MM.1S (cell line): ENCODE measurements at places on chromosomes 13 and 19.

GRCh38 chr13:110813646-110814624 is 100.4 kb downstream of the ING1 start:
- no peak overlapping the region for H3K4me3 ChIP-seq
- H3K4me1 ChIP-seq, result 0 out of 2 replicates have a peak, but pooled peaks cover under 1% of the 10 kb centered on the region
- DNase-seq, result no peak
- H3K36me3 ChIP-seq, result no peaks in the 10 kb centered on the region
- H3K27me3 ChIP-seq, result no peaks in the 10 kb centered on the region
- no peak overlapping the region for H3K27ac ChIP-seq

DNA sequence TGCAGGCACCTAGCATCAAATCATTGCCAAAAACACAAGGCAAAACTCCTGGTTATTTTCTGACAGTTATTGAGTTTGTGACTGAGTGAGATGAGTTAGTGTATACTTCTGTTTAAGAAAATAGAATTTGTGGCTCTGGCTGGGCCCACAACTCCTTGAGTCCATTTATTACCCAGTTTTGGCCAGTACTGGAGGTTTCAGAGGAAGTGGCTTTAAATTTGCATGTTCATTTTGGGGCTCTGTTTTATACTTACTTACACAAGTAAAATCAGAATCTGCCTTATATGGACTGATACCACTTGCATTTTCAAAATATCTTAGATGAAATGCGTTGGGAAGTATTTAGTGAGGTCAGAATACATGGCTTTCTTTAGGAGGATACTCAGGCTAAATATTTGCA is 29.0 kb downstream of the TNFSF11 start:
- H3K4me1 ChIP-seq, result no peaks in the 10 kb centered on the region
- DNase-seq, result peak; percentile 6
- no peak overlapping the region for H3K27ac ChIP-seq
- H3K27me3 ChIP-seq, result no peaks in the 10 kb centered on the region

- H3K27me3 ChIP-seq, result no peaks in the 10 kb centered on the region
- H3K27ac ChIP-seq, result no peak overlapping the region
- no peak for DNase-seq
- no peaks in the 10 kb centered on the region for H3K4me1 ChIP-seq
- no peak overlapping the region for H3K4me3 ChIP-seq
Observed at GRCh38 chr13:110376120-110376519, 69.0 kb downstream of the COL4A2 start.

GRCh38 chr13:34944751-34945150 is 2.7 kb downstream of the NBEA start:
- no peaks in the 10 kb centered on the region for H3K27me3 ChIP-seq
- H3K4me1 ChIP-seq, result 0 out of 2 replicates have a peak, but pooled peaks cover 9% of the 10 kb centered on the region
- DNase-seq, result peak; percentile 10
- peak overlapping the region; percentile 63 for H3K4me3 ChIP-seq
- H3K27ac ChIP-seq, result no peak overlapping the region
- H3K36me3 ChIP-seq, result no peaks in the 10 kb centered on the region

DNA sequence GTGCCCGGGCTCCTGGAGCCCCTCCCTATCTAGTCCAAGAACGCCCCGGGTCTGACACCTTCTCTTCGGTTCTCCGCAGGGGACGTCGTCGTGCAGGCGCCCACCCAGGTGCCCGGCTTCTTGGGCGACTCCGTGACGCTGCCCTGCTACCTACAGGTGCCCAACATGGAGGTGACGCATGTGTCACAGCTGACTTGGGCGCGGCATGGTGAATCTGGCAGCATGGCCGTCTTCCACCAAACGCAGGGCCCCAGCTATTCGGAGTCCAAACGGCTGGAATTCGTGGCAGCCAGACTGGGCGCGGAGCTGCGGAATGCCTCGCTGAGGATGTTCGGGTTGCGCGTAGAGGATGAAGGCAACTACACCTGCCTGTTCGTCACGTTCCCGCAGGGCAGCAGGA is 3.4 kb downstream of the PVR start:
- no peak overlapping the region for H3K27ac ChIP-seq
- DNase-seq, result no peak
- no peaks in the 10 kb centered on the region for H3K27me3 ChIP-seq
- no peak overlapping the region for H3K4me3 ChIP-seq
- H3K4me1 ChIP-seq, result no peaks in the 10 kb centered on the region
- no peaks in the 10 kb centered on the region for H3K36me3 ChIP-seq

GRCh38 chr19:51531349-51532315 is at the start of gene SIGLEC6:
Gene SIGLEC6 (minus strand): TSS chr19:51531670. CDS start chr19:51531648, 22 bp downstream.
- H3K27ac ChIP-seq, result no peak within 1 kb of the TSS
- DNase-seq, result no peak
- no peaks in the 10 kb centered on the region for H3K4me1 ChIP-seq
- H3K36me3 ChIP-seq, result no peaks in the 10 kb centered on the region
- no peak within 1 kb of the TSS for H3K4me3 ChIP-seq

DNA sequence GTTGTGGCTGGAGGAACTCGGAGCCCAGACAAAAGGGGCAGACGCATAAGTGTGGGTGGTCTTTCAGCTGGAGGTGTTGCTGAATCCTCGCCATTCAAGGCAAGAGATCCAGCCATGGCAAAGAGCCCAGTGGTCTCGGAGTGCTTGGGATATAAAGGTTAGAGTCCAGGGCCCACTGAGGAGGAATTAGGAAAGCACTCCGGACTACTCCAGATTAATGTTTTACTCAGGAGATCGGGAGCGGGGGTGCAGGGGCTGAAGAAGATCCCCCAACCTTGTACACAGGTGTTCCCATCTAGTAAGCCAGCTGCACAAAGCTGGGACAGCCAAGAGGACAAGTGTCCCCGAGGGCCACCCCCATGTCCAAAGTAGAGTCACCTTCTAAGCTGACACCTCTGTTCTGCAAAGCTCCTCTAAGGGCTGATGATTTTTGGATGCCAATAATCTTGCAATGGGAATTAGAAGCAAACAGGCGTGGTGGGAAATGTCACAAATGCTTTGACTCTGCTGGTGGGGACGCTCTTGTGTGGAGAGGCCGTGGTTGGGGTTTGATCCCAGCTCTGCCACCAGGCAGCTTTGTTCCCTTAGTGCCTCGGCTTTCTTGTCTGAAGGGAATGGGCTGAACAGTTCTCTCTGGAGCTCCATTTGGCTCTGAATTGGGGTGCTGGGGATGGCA is 194.3 kb upstream of the SOX1 start:
- H3K36me3 ChIP-seq, result no peaks in the 10 kb centered on the region
- no peak overlapping the region for H3K4me3 ChIP-seq
- H3K27ac ChIP-seq, result no peak overlapping the region
- DNase-seq, result no peak
- no peaks in the 10 kb centered on the region for H3K27me3 ChIP-seq

DNA sequence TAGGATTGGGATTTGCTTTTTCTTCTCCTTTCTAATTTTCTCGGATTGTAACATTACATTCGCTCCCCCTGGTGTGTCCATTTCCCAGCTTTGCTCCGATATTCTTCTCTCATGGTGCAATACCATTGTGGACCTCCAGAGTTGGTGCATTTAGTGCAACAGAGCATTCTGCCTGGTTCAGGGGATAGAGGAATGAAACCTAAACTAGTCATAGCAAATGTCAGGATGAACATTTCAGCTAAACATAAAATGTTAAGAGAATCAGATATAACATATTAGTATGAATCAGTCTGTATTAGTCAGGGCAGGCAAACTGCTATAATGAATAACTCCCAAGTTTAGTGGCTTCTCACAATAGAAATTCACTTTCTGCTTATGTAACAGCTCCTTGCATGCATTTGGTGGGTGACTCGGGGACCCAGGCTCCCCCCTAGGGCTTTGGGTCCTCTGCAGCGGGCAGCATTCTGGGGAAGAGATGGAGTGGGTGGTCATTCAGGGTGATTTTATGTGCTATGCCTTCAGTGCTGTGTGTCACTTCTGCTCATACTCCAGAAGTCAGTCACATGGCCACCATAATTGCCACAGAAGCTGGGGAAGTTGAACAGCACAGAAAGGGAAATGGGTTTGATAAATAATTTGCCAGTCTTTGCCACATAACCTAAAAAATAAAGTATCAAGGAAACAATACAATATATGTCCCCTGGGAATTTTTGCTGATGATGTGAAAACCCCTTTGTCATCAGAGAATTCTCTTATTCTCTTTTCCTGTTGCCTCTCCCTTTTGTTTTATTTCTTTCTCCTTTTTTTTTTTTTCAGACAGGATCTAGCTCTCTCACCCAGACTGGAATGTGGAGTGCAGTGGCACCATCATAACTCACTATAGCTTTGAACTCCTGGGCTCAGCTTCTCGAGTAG is 111.0 kb downstream of the HSPH1 start:
- no peak for DNase-seq
- H3K4me3 ChIP-seq, result no peak overlapping the region
- H3K27ac ChIP-seq, result no peak overlapping the region
- no peaks in the 10 kb centered on the region for H3K27me3 ChIP-seq
- H3K36me3 ChIP-seq, result no peaks in the 10 kb centered on the region

DNA sequence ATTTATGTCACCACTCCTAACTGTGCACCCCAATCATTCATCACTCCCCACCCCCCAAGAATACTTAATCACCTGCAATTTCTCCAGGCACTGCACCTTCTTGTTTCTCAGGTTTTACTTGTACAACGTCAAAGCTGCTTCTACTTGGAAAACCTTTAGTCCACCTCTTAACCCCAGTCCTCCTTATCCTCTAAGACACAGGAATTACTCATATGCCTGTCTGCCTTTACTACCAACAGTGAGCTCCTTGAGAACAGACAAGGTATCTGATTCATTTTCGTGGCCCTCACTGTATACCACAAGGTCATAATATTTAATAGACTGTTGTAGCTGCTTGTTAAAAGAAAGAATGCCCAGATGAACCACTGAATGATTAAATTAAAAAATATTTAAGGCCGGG is 21.0 kb upstream of the NDFIP2 start:
- H3K36me3 ChIP-seq, result no peaks in the 10 kb centered on the region
- H3K4me3 ChIP-seq, result no peak overlapping the region
- no peak for DNase-seq
- no peak overlapping the region for H3K27ac ChIP-seq
- no peaks in the 10 kb centered on the region for H3K27me3 ChIP-seq
- peaks cover 4% of the 10 kb centered on the region; the same call in 1 of the 2 replicates for H3K4me1 ChIP-seq

DNA sequence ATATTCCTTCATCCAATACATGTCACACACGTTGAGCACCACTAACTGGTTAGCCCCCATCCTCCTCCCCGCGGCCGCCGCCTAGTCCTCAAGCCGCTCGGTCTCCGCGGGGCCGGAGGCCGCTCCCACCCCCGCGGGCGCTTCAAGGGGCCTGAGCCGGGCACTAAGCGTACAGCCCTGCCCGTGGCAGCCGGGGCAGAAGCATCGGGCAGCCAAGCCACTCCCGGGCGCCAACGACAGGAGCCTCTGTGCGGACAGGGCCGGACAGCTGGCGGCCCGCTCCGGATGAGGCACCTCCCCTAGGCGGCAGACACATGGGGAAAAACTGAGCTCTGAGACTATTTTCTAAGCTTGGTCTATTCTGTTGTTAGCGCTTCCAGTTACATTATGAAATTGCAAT is 2.8 kb upstream of the ZNF543 start:
- no peaks in the 10 kb centered on the region; the same call in 1 of the 2 replicates for H3K36me3 ChIP-seq
- no peak overlapping the region for H3K4me3 ChIP-seq
- no peaks in the 10 kb centered on the region for H3K27me3 ChIP-seq
- no peak for DNase-seq
- no peak overlapping the region for H3K27ac ChIP-seq

- peaks cover 31% of the 10 kb centered on the region for H3K4me1 ChIP-seq
- no peak overlapping the region for H3K27ac ChIP-seq
- DNase-seq, result peak; percentile 58
- no peak overlapping the region for H3K4me3 ChIP-seq
- H3K36me3 ChIP-seq, result peaks cover 11% of the 10 kb centered on the region
Observed at GRCh38 chr19:49502866-49503581, 6.8 kb downstream of the RPS11 start.

- H3K27ac ChIP-seq, result no peak overlapping the region
- peaks cover 9% of the 10 kb centered on the region for H3K4me1 ChIP-seq
- no peak for DNase-seq
Observed at GRCh38 chr19:28519952-28520861, 692.7 kb downstream of the UQCRFS1 start.

DNA sequence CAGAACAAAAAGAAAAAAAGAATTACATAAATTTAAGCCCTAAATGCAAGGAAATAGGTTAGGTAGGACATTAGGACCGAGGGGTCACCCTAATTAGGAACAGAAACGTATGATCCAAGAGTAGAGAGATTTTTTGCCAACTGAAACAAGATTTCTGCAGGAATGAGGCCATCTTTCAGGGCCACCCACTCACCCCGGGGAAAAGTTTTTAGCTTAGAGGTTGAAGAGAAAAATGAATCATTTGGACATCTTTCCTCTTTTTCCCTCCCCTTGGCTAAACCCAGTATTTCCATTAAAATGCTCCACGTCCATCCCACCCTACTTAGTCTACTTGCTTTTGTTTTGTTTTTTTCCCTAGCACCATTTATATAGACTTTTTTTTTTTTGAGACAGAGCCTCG is 10.6 kb upstream of the PNMA8A start:
- no peaks in the 10 kb centered on the region for H3K4me1 ChIP-seq
- peaks cover 84% of the 10 kb centered on the region for H3K27me3 ChIP-seq
- DNase-seq, result no peak
- H3K27ac ChIP-seq, result no peak overlapping the region
- H3K36me3 ChIP-seq, result no peaks in the 10 kb centered on the region
- H3K4me3 ChIP-seq, result no peak overlapping the region

GRCh38 chr13:77861741-77862140 is 56.9 kb downstream of the EDNRB start:
- H3K36me3 ChIP-seq, result no peaks in the 10 kb centered on the region
- no peak overlapping the region for H3K27ac ChIP-seq
- H3K27me3 ChIP-seq, result no peaks in the 10 kb centered on the region
- no peaks in the 10 kb centered on the region for H3K4me1 ChIP-seq
- no peak for DNase-seq
- H3K4me3 ChIP-seq, result no peak overlapping the region

- DNase-seq, result peak; percentile 14
- peaks cover 26% of the 10 kb centered on the region for H3K4me1 ChIP-seq
- H3K27ac ChIP-seq, result no peak overlapping the region
Observed at GRCh38 chr13:77696006-77696878, 1.2 kb upstream of the SLAIN1 start.

- H3K27me3 ChIP-seq, result peaks cover 75% of the 10 kb centered on the region
- no peaks in the 10 kb centered on the region for H3K36me3 ChIP-seq
Observed at GRCh38 chr19:2887391-2887914, 13.3 kb upstream of the ZNF57 start.

DNA sequence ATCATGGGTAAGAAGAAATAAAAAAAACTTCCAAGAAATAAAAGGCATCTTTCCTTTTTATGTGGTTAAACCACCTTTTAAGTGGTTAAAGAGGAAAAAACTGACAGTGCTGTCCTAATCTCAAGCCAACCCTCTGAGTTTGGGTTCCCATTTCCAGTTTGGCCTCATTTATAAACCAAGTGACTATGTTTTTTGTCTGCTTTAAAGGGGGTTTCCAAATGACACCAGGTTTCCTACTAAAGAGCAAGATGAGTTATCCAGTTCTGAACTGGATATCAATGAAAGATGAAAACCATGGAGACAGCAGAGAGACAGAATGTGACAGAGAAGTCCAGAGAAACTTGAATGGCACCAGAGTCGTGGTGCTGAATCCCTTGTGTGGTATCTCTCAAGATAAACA is 251.5 kb downstream of the ABCC4 start:
- no peaks in the 10 kb centered on the region for H3K36me3 ChIP-seq
- no peaks in the 10 kb centered on the region for H3K27me3 ChIP-seq
- no peak overlapping the region for H3K27ac ChIP-seq
- H3K4me3 ChIP-seq, result no peak overlapping the region
- H3K4me1 ChIP-seq, result no peaks in the 10 kb centered on the region

- no peaks in the 10 kb centered on the region for H3K36me3 ChIP-seq
- no peak overlapping the region for H3K4me3 ChIP-seq
- H3K27ac ChIP-seq, result no peak overlapping the region
- no peaks in the 10 kb centered on the region for H3K4me1 ChIP-seq
- H3K27me3 ChIP-seq, result no peaks in the 10 kb centered on the region
- no peak for DNase-seq
Observed at GRCh38 chr19:35264268-35265125, 4.3 kb upstream of the USF2 start.

- H3K27ac ChIP-seq, result no peak overlapping the region
- H3K4me3 ChIP-seq, result no peak overlapping the region
- H3K36me3 ChIP-seq, result no peaks in the 10 kb centered on the region
- H3K27me3 ChIP-seq, result no peaks in the 10 kb centered on the region
Observed at GRCh38 chr13:22562116-22562515, 618.7 kb upstream of the SGCG start.
